ENCODE measurements at places on chromosomes 12 and 14.

DNA sequence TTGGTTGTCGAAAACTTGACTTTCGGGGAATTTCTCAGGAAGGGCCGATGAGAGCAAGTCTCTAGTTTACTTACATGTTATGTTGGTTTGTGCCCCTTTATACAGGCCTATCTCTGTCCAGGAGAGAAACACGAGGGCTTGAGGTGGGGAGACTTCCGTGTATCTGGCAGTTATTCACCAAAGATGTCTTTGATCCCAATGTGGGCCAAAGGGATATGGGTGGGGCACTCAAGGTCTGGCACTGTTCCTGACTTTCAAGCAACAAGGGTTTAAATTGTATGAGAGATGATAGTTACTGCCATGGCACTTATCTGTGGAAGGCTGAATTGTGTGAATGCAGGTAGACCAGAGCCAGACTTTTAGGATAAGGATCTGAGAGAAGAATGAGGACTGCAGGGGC lies 137.2 kb upstream of the DHRS4 start:
- DNase-seq, result no peak

GRCh38 chr14:65348137-65348536 lies 64.4 kb upstream of the FUT8 start:
- no peak for DNase-seq

- no peak for DNase-seq
These were observed 31.8 kb upstream of the MIS18BP1 start for GRCh38 chr14:45284802-45285201.

- DNase-seq, result no peak
These were observed 151.6 kb downstream of the CALM1 start for GRCh38 chr14:90548455-90548854.

GRCh38 chr14:88166616-88167015 lies 156.5 kb downstream of the KCNK10 start:
- no peak for DNase-seq

GRCh38 chr12:42756841-42757623 lies 167.5 kb upstream of the PRICKLE1 start:
- no peak for DNase-seq

DNA sequence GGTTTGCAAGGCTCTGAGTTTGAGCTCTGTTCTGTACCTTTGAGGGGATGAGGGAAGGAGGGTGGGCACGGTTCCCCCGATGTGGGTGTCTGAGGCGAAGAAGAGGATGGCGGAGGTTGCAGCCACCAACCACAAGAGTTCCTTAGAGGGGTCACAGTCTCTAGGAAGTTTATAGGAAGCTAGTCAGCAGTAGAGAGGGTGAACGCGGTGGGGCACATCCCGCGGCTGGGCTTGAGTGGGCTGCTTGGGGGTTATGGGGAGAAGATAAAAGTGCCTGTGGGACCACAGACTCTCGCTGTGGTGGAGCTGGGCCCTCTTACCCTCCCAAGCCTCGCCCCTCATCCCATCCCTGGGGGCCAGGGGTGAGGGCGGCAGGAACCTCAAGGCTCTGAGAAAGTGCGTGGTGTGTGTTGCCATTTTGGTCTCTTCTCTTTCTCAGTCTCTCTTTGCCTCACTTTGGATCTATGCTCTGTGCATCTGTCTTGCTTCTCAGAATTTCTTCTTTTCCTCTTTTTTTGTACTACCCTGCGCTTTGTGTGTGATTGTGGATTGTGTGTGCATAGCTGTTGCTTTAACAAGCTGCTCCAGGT lies 2.7 kb downstream of the CD4 start:
- DNase-seq, result no peak

DNA sequence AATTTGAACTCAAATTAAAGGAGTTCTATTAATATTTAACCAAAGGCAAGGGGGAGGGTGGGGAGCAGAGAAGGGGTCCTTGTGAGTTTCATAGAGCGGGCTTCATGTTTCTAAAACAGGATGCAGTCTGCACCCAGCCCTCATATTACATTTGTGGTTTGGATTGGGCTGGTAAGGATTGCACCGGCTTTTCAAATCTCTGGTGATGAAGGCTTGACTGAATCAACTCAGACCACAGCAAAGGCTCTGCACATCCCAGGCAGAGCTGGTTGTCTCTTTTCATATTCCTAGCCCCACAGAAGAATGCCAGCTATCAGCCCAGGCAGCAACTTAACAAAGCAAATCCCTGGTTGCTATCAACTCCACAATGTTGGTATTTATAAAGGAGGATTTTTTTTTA lies 1221.4 kb downstream of the VRK1 start:
- DNase-seq, result no peak

All from NCI-H1417 treated with DMSO at 0.1 percent for 48 hours (cell line).